ENCODE measurements at places on chromosomes 4 and X.
A peak's percentile ranks its signal among the peaks of the same experiment; 100 is the strongest.

DNA sequence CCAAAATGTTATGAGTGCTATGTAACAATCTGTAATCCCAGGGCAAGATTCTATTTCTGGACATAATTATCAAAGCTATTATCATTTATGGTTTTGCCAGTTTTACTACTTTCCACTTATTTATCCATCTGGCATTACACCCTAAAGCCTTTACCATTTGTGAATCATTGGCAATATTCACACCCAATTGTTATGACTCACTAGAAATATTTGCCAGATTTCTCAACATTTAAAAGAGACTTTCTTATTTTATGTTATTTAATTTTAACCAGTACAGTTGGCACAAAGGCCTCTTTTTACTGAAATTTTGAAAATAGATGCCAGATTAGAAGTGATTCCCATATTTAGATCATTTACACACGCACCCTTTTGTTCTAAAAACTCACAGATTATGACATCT is 242.7 kb upstream of the WDFY3 start:
- peak; percentile 31 for DNase-seq

DNA sequence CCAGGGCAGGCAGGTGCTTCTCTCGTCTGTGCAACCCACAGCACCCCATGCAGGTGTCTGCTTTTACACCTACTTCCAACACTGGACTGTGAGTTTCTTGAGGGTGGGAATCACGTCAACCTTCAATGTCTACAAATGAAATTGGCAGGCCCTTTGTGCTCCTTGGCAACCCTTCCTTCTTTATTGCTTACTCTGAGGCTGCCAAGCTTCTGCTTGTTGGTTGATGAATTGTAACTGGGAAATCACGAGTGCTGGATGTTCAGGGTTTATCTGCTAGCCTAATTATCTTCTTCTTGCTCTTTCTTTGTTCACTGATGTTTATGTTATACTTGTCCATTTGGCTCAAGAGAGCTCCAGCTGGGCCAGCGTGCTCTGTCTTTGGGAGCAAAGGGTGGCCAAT is 2.5 kb upstream of the DGAT2L6 start:
- DNase-seq, result no peak

GRCh38 chr4:105025263-105026017 is 121.2 kb upstream of the TET2 start:
- no peak for DNase-seq

DNA sequence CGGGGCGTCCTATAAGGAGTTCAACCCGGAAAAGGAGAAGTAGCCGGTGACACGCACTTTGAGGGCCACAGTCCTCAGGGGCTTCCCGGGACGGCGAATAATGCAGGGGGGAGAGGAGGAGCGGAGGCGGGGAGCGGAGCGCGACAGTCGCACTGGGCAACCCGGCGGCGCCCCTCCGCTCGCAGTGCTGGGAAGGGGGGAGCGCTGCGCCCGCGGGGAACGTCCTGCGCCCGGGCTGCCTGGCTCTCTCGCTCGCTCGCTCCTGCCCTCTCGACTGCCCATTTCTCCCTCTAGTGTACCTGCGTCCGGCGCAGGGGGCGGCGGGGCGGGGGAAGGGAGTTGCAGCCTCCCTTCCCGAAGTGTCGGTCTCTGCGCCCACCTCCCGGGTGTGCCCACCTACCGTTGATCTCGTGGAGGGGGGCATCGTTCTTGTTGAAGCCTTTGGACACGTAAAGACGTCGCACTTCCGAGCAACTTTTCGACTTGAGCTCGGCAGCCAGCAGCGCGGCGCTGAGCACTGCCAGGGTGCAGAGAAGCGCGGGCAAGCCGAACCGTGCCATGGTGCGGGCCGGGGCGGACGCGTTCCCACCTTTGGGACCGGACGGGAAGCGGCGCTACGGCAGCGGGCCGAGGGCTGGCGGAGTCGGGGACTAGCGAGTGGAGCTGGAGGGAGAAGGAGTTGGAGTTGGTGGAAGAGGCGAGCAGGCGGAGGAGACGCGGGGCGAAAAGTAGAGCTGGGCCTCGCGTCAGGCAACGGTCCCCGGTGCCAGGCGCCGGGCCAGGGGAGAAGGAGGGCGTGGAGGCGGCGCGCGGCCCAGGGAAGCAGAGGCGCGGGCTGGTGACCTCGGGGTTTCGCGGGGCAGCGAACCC is 648 bp downstream of the GPC4 start:
- DNase-seq, result no peak

- DNase-seq, result no peak
Measured at GRCh38 chr4:122150931-122151330, 1.2 kb upstream of the BLTP1 start.

DNA sequence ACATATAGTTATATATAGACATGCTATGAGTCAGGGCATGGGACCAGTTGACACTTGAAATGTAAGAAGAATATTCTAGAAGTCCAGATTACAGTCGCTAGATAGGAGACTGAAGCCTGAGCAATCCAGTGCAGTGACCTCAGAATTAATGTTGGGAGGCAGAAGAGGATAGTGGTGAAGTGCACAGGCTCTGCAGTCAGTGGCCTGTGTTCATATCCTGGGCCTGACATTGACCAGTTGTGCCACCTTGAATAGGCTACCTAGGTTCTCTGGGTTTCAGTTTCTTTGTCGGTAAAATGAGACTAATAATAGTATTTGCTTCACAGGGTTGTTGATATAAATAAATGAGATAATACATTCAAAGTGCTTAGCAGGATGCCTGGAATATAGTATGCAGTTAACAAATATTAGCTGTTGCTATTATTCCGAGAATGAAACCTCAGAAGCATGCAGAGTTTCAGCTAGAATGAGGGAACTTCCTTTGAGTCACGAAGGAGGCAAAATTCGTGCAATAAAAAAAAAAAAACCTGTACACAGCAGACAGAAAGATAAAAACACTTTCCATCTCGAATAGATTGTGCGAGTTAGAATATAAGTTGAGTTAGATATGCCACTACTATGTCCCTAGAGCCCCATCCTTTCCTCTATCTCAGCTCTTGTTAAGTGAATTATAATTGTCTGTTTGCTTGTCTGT is 4.0 kb upstream of the SH2D1A start:
- no peak for DNase-seq

GRCh38 chrX:13223868-13224567 is 95.8 kb downstream of the ATXN3L start:
- peak; percentile 85 for DNase-seq

- no peak for DNase-seq
Measured at GRCh38 chr4:185709802-185710486, 102.0 kb downstream of the SORBS2 start.
